Activated CD4-positive, alpha-beta T cell treated with anti-CD3 and anti-CD28 coated beads for 36 hours (primary cell): ENCODE measurements at places on chromosomes 4 and X. TPM values are rescaled to one million over a fixed set of nuclear protein-coding genes. Genes with fewer than 3 reads are reported as not detected.

CTAG1A gene
- not detected for total RNA-seq

YY2 gene
- 0.88 TPM for total RNA-seq

FATE1 gene
- total RNA-seq: not detected

GAGE12E gene
- not detected for total RNA-seq

GPR34 gene
- total RNA-seq: 0.12 TPM

STPG2 gene
- 0.14 TPM for total RNA-seq

MAGEA8 gene
- total RNA-seq: not detected

FIP1L1 gene
- 72.3 TPM for total RNA-seq

TLL1 gene
- total RNA-seq: not detected

XAGE1A gene
- not detected for total RNA-seq

ADH6 gene
- not detected for total RNA-seq

COX18 gene
- 17.9 TPM for total RNA-seq

RAI2 gene
- total RNA-seq: 0.65 TPM

TBC1D8B gene
- total RNA-seq: 0.88 TPM

GAB3 gene
- 2.9 TPM for total RNA-seq

MAGEE1 gene
- total RNA-seq: 4.0 TPM

CITED1 gene
- 0.25 TPM for total RNA-seq

FRMPD4 gene
- total RNA-seq: not detected

CENPI gene
- 20.6 TPM for total RNA-seq

PAGE1 gene
- not detected for total RNA-seq

SPANXA2 gene
- not detected for total RNA-seq

EDA gene
- 1.1 TPM for total RNA-seq

PDGFRA gene
- not detected for total RNA-seq

GRK4 gene
- 2.5 TPM for total RNA-seq

STARD8 gene
- total RNA-seq: 0.07 TPM

PAGE2 gene
- total RNA-seq: not detected

MANBA gene
- 12.0 TPM for total RNA-seq

SLC16A2 gene
- total RNA-seq: 1.2 TPM

ZDHHC15 gene
- total RNA-seq: 0.21 TPM

IL9R gene
- total RNA-seq: 1.2 TPM

DOK7 gene
- not detected for total RNA-seq
